CD4-positive, alpha-beta T cell treated with Interleukin-15 for 4 hours (primary cell): ENCODE measurements at places on chromosomes 1 and 21.
A peak's percentile ranks its signal among the peaks of the same experiment; 100 is the strongest.

- DNase-seq: no peak
Measured at GRCh38 chr1:25662061-25662460, 45.5 kb downstream of the MAN1C1 start.

DNA sequence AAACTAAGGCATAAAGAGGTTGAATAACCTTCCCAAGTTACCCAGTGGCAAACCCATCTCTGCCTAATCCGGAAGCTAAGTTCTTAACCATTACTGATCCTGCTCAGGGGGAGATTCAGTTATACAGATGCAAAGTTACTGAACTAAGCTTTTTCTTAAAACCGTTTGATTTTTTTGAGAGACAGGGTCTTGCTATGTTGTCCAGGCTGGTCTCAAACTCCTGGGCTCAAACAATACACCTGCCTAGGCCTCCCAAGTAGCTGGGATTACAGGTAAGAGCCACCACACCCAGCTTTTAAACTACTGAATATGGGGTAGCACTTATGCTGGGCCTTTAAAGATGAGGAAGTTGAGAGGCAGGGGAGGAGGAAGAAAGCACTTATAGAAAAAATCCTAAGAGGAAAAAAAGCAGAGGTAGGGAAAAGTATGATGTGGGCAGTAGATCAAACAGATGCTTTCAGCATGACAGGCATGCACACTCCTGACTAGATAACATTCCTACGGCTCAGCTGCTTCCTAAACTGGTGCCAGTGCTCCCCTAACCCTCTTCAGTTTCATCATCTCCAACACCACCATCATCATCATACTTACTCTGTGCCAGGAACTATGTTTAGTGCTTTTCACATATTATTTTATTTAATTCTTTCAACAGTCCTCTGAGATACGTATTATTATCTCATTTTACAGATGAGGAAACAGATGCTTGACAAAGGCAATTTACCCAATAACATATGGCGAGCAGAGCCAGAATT lies 5.8 kb downstream of the PAFAH2 start:
- no peak for DNase-seq

DNA sequence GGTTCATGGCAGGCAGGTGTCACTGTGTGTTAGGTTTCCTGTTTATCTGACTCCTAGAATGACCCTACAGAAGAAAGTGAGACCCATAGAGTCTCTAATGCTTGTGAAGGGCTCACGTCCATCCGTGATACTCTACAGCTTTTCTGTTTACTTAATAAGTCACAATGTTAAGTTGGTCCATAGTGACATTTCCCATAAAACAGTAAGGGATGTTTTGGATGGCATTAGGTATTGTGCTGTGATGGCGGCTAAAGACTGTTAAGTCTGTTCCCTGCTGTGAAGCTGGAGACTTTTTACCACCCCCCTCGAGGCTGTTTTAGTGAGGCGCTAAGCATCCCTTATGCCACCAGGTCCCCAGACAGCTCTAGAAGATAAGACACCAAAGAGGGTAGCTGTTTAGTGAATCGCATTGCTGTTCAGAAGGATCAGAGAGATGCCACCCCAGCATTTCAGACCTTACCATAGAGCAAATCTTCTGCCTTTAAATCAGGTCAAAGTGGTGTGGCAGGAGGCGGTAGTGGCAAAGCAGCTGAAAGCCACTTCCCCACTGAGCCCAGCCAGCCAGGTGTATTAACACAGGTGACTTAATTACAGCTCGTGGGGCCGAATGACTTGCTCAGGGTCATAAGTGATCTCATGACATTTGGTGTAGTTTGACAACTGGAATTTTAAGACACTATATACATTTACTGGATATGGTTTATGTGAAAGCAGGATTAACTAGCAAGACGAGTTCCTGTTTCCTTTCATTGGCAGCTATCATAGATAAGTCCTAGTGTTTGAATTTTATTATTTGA lies 25.0 kb downstream of the SLC37A1 start:
- no peak for DNase-seq

- no peak for DNase-seq
Measured at GRCh38 chr1:200751717-200752116, 13.0 kb downstream of the CAMSAP2 start.

DNA sequence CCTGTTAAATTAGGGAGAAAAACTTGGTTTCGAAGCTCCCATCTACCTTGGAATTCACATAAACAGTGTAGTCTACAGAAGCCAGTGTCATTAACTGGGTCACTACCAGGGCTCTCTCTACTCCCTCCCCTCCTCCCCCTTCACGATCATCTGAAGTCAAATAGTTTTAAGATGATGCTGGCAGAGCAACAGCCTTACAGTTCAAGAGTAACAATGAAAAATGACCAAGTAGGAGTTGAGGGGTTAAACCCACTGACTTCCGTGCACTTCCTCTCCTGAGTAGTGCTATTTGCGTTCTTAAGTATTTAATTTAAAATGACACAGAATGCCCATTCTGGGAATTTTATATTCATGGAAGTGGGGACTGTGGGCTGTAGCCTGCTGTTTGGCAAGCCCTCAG lies 236.9 kb downstream of the SIPA1L2 start:
- DNase-seq: no peak

DNA sequence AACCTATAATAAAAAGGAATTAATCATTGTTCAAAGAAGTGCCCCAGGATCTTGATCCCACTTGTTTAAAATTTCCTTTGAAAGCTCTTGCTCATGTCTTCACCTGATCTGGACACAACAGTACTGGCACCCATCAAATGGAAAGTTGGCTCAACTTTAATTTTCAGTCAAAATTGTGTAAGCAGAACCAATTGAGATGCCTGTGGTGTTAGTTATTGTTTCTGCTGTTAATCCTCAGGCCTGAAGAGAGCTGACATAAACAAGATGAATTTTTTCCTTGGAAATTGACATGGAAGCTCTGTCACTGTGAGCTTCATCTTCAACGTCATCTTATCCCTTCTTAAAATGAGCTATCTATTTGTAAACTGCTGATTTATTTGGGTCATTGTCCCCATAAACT lies 88.3 kb upstream of the TNFSF4 start:
- DNase-seq: no peak

GRCh38 chr21:29033871-29034270 lies 9.4 kb downstream of the USP16 start:
- no peak for DNase-seq

- DNase-seq: no peak
Measured at GRCh38 chr1:231219422-231220401, 21.3 kb upstream of the GNPAT start.

- peak; percentile 66 for DNase-seq
Measured at GRCh38 chr1:223831755-223832636, 13.8 kb downstream of the TP53BP2 start.

DNA sequence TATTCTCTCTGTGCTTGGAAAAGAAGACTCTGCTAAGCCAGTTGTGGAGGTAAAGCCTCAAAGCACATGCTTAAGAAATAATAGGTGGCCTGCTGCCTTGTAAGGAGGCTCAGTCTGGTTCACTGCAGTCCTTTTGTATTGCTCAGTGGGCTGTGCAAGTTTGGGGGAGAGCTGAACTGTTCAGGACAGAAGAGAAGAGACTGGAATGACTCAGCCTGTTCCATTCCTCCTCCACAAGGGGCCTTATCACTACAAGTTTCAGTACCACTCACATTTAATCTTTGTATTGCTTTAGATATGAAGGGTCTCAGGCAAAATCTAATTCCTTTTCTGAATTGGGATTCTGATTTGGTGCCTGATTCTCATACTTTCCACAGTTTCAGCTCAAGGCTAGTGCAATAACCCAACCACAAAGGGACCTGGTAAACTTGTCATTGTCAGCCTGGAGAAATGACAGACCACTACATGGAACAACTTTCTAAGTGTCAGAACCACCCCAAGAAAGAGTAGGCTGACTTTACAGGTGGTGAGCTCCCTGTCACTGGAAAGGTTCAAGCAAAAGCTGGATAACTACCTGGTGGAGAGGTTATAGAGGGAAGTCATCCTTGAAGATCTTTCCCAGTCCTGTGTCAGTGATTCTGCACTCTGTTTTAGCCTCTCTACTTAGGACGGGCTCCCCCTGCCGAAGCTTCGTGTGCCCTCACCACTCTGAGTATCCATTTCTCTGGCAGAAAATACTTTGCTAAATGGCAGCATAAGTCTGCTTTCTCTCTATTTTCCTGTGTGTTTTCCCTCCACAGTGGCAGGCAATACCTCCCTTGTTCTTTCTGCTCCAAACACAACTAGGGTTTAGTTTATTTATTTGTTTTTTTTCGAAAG lies 162.9 kb upstream of the GJB5 start:
- no peak for DNase-seq

GRCh38 chr1:77513839-77514763 lies 168.4 kb downstream of the ZZZ3 start:
- no peak for DNase-seq

GRCh38 chr21:18285379-18285778 lies 40.7 kb downstream of the CHODL start:
- no peak for DNase-seq

DNA sequence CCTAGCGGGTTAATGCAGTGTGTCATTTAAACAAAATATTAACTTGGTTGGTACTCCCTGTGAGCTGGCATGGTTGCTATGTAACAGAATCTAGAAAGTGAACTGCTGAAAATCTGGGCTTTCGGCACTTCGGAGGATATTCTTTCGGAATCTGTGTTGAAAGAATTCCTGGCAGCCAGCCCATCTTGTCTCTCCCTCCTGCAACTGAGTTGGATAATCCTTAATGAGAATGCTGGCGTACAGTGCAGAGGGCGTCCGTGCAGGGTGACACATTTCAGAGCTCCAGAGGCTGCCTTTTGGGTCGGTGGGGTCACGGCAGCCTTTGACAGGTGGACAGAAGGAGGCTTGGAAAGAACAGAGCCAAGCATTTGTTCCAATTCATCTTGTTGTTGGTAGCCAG lies 3.7 kb downstream of the KAZN start:
- DNase-seq: no peak

GRCh38 chr21:43957611-43958362 lies 54.3 kb upstream of the TRAPPC10 start:
- DNase-seq: no peak

DNA sequence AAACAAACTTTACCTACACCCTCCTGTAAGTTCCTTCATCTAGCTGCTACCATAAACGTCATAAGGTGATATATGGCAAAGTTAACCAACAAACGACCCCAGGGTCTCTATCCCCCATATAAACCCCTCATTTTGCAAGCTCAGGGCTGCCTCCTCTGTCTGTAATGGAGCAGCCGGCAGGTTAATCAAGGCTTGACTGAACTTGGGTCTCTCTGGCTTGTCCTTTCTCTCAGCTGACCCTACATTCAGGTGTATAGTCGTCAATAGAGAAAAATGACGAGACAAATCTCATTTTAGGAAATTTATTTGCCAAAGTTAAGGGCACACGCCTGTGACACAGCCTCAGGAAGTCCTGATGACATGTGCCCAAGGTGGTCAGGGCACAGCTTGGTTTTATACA lies 67.4 kb downstream of the WDR4 start:
- DNase-seq: no peak

GRCh38 chr1:67953301-67953700 lies 97.1 kb downstream of the DIRAS3 start:
- DNase-seq: no peak

GRCh38 chr1:85179522-85179921 lies 21.3 kb downstream of the SYDE2 start:
- DNase-seq: peak; percentile 30
